Stimulated activated CD8-positive, alpha-beta memory T cell treated with anti-CD3 and anti-CD28 coated beads, Interleukin-15, amount 100 ng/mL, for 24 hours (primary cell): ENCODE measurements at places on chromosomes 7 and 10.

- DNase-seq: no peak
Observed at GRCh38 chr7:96085953-96086352, 235.9 kb downstream of the SLC25A13 start.

DNA sequence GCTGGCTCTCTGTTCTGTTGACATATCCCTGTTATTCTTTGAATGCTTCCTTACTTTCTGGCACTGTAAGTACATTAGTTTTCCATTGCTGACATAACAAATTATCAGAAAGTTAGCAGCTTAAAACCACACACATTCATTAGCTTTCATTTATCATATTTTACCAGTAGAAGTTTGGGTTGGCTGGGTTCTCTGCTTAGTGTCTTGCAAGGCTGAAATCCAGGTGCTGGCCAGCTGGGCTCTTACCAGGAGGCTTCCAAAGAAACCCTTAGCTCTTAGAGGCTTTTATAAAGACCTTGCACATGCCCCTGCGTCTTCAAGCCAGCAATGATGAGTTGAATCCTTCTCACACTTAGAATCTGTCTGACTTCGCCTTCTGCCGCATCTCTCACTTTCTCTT lies 160.6 kb downstream of the MLLT10 start:
- DNase-seq: no peak

GRCh38 chr10:76211691-76212090 lies 780.3 kb downstream of the LRMDA start:
- DNase-seq: no peak

- no peak for DNase-seq
Observed at GRCh38 chr10:22338931-22339330, 6.4 kb upstream of the SPAG6 start.

DNA sequence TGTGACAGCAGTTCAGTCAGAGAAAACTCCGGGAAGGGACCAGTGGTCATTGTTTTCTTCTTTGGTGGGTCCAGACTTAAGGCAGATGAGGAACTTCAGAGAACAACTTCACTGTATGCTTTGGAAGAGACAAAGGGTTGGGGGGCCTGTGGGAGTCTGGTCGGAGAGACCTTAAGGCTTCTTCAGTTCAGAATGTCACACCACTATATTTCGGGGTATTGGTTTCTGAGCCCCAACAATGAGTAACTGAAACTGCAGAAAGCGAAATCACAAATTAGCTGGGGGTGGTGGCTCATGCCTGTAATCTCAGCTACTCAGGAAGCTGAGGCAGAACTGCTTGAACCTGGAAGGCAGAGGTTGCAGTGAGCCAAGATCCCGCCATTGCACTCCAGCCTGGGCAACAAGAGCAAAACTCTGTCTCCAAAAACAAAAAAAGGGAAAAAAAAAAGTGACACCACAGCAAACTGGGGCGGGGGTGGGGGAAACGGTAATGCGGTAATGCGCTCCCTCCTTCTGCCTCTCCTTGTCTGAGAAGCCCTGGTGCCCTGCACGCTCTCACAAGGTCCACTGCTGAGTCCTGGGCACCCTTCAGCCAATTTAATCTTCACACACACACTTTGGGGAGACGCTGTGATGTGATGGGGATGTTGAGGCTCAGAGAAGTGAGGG lies 2.2 kb upstream of the ADIRF start:
- DNase-seq: no peak
